ENCODE measurements at places on chromosomes 3 and 15.

DNA sequence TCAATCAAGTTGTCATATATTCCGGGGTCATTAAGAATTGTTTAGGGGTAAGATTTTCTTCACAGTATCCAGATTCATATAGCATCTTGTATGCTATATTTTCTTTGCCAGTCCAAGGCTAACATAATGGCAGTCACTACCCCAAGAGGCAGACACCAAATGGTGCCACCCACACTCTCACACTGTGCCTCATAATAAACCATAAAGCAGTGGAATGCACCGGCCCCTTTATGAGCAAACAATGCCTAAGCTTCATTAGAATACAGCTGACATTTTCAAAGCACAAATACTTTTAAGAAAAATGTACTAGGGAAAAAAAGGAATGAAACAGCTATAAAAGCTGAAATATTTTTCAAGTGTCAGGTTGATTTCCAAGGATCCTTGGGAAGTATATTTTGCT lies 121.6 kb downstream of the TFDP2 start:
- DNase-seq = peak; percentile 43

DNA sequence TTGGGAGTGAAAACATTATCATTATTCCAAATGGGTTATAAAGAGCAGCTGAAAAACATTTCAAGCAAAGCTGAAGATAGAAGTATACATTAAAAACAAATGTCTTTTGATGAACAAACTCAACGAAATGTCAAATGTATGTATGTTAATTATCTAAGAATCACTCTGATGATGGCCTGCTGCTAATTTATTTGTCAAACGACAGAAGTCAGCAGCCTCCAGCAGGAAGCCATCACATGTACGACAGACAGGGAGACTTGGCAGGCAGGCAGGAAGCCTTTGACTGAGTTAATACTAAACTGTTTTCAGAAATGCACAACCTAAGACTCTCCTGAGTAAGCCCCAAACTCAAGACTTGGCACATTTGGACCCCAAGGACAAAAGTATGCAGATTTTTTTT lies 491.1 kb downstream of the ZNF385D start:
- DNase-seq = peak; percentile 19

- no peak for DNase-seq
Measured at GRCh38 chr15:88710027-88710715, 71.4 kb downstream of the ISG20 start.

DNA sequence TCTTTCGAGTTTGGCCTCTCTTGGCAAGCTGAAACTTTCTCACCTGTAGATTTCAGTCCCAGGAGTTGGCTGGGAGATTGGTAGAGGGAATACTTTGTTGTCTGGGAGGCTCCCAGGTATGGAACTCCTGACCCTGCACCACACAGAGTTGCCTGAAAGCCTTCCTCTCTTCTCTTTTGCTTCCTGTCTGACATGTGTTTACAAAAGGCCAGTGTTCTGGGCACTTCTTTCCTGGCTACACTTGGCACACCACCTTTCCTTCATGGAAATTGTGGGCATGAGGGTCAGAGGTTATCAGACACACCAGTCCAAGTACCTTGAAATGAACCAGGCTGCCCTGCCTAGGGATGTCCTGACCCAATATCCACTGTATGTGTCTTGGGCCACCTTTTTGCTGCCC lies 123.7 kb downstream of the ABHD5 start:
- no peak for DNase-seq

GRCh38 chr3:119211193-119211592 lies 29.5 kb downstream of the B4GALT4 start:
- no peak for DNase-seq

- DNase-seq = no peak
Measured at GRCh38 chr3:47416041-47416440, 35.2 kb downstream of the PTPN23 start.

DNA sequence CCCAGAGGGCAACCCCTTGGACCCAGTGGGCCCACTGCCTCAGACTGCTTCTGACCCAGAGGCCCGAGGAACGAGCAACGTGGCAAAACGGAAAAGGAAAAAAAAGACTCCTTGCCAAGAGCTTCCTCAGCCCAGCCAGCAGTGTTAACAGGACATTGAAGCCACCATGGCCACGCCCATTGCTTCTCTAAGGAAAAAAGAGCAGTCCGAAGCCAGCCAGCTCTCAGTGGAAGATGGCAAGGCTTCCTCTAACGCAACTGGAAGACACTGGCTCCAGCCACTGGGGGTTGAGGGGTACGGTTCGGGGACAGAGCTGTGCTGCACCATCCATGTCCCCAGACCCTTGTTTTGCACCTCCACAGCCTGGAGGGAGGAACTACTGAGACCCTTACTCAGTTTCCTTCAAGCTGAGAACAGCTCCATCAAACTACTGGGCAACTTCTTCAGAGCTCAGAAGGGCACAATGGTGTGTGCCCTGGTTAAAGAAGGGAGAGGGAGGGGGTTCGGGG lies 10.7 kb downstream of the BMF start:
- DNase-seq = no peak

GRCh38 chr15:100384108-100384410 lies 42.3 kb upstream of the ADAMTS17 start:
- DNase-seq = no peak

DNA sequence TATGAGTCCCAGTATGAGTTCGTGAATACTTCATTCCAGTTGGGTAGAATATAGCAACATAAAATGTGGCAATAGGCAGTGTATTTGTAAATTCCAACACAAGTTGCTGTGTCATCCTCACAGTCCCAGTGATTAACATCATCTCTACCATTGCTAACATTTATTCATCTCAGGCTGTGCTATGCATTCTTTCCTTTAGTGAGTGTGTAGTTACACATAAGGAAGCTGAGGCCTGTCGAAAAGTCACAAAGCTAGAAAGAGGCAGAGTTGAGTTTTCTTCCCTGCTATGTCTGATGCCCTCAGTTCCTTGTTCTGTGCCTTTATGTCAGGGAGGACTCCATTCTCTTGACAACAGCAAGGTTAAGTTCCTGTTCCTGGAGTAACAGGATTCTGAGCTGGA lies 96.4 kb downstream of the FNDC3B start:
- DNase-seq = no peak

DNA sequence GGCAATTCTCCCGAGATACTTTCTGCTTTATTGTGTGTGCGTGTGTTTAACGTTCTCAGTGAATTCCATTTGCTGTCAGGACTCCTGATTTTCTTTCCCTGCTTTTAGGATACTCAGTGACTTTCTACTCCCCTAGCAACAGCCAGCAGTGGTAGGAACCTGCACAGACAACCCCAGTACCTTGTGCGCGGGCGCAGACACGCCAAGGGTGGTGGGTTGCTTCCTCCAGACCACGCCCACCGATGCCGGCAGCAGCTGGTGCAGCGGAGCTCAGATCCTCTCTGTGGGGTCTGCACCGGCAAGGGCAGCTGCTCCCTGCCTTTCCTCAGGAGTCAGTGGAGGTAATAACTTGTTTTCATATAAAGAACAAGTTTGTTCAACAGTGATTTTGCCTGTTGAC lies 225.1 kb upstream of the NDN start:
- peak; percentile 14 for DNase-seq

GRCh38 chr3:80696280-80696679 lies 928.5 kb upstream of the ROBO1 start:
- peak; percentile 54 for DNase-seq
